ENCODE measurements at places on chromosomes 3 and 15. TPM values are rescaled to one million over a fixed set of nuclear protein-coding genes. Genes with fewer than 3 reads are reported as not detected.

DNA sequence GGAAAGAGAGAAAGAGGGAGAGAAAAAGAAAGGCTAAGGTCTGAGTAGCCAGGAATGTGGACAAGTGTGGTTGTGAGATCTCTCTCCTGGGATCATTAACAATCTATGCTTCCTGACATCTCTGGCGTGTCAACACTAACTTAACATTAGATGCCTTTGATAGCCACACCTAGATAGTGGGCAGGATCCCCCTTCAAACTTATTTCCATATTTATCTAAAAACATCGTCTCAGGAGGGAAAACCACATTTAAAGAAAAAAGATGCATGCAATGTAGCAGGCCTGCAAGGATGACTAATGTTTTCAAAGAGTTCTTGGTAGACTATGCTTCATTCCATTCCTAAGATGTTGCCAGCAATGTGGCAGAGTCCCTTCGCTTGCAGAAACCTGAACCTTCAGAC lies 80.9 kb downstream of the MLH1 start:
- no peaks in the 10 kb centered on the region for H3K27me3 ChIP-seq
- no peaks in the 10 kb centered on the region for H3K36me3 ChIP-seq
- H3K4me1 ChIP-seq: peaks cover 3% of the 10 kb centered on the region
- no peak overlapping the region for H3K4me3 ChIP-seq
- H3K27ac ChIP-seq: no peak overlapping the region

MINDY4B gene
- total RNA-seq: not detected

DNA sequence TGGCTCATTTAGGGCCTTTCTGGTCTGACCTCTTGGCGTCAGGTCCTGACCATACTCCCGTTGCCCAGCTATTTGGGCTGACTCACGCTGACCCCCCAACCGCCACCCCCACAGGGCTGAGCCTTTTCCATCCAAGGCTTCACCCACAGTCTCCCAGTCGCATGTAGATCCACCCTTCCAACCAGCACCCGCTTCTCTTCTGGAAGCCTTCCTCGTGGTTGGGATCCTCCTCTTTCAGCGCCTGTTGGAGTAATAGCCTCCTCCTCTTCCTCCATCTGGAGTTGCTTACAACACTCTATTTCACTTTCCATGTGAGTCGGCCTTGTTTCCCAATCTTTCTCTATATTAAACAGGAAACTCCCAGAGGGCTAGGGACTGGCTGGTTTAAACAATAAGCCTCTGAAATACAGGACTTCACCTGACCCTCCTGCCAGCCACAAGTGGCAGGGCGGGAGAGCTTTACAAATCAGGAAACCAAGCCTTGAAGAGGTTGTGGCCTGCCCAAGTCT lies 2.1 kb upstream of the ALAS1 start:
- H3K27me3 ChIP-seq: no peaks in the 10 kb centered on the region
- H3K27ac ChIP-seq: peak overlapping the region; percentile 92
- no peak overlapping the region for H3K4me3 ChIP-seq
- no peaks in the 10 kb centered on the region for H3K36me3 ChIP-seq
- peaks cover 58% of the 10 kb centered on the region for H3K4me1 ChIP-seq

DNA sequence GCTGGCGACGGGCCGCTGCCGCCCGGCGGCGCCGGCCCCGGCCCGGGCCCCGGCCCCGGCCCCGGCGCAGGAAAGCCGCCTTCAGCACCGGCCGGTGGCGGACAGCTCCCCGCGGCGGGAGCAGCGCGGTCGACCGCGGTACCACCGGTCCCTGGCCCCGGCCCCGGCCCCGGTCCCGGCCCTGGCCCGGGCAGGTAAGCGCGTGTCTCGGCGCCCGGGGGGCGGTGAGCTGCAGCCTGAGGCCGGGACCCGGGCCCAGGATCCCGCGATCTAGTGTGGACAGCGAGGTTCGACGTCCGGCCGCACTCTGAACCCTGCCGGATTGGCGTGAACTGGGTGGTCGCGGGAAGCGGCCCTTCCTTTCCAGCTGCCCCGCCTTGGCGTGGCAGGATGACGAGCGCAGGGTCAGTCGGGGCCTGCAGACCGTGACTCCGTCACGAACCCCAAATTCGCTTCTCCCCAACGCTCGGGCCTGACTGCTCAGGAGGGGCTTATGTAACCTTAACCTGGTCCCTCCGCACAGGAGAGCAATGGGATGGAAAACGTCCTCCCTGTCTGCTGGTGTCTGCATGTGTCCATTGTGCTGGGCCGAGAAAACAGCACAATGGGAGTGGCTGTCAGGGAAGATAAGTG lies 472 bp downstream of the BSN start:
- H3K4me1 ChIP-seq: peaks cover 16% of the 10 kb centered on the region
- H3K27me3 ChIP-seq: peaks cover 5% of the 10 kb centered on the region
- no peak overlapping the region for H3K27ac ChIP-seq
- H3K4me3 ChIP-seq: peak overlapping the region; percentile 56
- H3K36me3 ChIP-seq: no peaks in the 10 kb centered on the region
- DNase-seq: peak; percentile 43

HRH1 gene
- total RNA-seq: 3.2 TPM

DNA sequence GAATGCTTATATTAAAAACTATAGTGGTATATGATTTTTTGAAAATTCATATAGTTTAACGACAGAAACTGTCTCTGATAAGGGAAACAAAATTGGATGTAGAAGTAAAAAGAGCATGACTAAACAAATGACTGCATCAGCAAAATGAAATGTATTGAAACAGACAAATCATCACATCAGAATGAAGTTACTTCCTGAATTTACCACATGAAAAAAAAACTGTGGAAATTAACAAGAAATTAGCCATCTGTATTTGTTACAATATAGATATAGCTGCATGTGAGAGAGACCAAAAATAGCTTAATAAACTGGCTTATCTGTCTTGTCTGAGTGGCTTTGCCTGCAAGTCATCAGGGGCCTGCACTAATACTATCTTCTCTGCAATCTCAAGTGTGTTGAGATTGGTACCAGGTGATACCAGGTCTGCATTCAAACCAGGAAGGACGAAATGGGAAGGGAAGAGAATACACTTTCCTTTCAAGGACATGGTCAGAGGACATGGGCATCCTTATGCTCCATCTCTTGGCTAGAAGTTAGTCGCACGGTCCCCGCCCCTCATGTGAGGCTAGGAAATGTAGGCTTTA lies 388.7 kb downstream of the GRM7 start:
- H3K4me3 ChIP-seq: no peak overlapping the region
- no peaks in the 10 kb centered on the region for H3K27me3 ChIP-seq
- no peaks in the 10 kb centered on the region for H3K36me3 ChIP-seq
- no peaks in the 10 kb centered on the region for H3K4me1 ChIP-seq

CTXN2 gene
- total RNA-seq: not detected

DNA sequence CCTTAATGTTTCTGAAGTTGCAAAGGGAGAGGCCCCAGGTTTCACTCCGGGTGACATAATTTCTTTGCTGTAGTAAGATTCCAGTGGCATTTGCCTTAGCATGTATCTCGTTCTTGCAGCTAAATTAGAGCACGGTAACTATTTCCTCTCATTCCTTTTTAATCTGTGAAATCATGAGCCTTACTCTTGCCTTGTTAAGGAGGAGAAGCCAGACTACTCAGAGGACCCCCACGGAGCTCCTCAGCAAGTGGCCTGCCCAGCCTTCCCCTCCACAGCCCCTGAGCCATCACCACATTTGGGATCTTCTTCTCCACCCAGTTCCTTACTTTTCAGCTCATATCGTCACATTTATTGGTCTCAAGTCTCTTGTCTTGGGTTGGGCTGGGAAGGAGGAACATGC lies 54.2 kb downstream of the ABHD2 start:
- no peaks in the 10 kb centered on the region for H3K27me3 ChIP-seq
- no peak for DNase-seq
- H3K27ac ChIP-seq: peak overlapping the region; percentile 66
- H3K4me3 ChIP-seq: no peak overlapping the region

ALDH1A2 gene
- total RNA-seq: 43.3 TPM
